Activated effector memory CD4-positive, alpha-beta T cell treated with Interleukin-2 at 50 U/mL for 16 hours (primary cell): ENCODE measurements at places on chromosomes 12 and 14.

DNA sequence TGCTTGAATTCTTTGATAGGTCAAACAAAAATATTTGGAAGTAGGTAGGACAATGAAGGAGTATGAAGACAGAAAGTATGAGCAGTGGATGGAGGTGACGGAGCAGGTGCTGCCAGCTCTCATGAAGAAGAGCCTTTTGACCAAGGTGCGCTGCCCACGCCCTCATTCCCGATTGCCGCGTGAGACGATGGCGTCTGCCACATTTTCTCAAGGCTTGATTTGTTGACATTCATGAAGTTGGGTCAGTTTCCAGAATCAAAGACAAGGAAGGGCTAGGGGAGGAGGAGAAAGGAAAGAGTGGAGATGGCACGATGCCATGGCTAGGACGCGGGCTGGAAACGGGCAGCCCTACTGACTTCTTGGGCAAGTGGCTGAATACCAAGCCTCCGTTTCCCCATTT, 37.1 kb downstream of the DNAH10 start:
- DNase-seq, result no peak

DNA sequence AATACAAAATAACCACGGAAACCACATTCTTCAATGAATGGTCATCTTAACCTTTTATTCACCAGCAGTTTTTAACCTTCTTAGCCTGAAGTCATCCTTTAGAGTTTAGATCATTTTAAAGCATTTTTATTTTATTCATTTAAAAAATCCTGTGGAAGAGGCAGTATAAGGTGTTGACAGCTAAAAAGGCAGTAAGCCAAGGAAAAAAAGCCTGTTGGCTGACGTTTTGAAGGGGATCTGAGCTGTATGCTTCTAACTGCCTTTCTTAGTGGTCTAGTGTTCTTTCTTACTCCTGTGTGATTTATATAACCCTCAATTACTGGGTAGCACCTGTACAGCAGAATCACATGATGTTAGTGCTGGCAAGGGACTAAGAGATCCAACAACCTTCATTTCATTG, 438.3 kb upstream of the SEL1L start:
- no peak for DNase-seq

DNA sequence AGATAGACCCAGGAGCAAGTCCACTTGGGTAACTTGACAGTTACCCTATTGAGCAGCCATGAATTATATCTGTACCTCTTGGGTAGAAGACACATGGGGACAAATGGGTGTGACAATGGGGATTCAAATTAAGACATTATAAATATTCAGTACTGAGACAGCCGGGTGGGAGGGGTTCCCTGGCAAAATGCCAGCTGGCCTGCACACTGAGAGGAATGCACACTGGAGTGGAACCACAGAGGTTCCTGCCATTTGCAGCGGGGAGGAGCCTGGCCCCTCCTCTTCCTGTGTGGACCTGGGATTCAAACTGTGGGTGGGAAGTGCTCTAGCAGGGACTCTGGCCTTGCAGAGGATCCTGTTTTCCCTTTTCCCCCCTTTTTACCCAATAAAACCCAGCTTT, 118.7 kb upstream of the CDKN3 start:
- no peak for DNase-seq

DNA sequence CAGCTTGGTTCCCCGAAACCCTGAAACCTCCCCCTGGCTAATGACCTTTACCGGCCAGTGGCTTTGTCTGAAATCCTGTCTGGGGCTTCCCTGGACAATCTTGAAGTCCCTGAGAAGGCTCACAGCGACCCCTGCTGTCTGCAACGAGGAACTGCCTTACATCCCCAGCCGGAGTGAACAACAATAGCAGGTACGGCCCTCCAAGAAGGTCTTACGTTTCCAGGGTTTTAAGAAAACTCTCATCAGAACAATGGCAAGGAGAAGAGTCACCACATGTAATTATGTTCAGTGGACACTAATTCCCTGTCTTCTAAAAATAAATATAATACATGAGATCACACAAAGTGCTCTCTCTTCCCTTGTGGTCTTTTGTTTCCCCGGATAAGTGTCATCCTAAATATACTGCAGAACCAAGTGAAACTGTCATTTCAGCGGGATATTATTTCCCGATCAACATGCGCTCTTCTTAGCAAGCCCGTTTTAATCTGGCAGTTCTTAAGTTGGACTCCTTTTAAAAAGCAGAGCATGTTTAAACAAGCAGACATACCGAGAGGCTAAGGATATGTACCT, 53.3 kb downstream of the RBM19 start:
- DNase-seq, result peak; percentile 9

DNA sequence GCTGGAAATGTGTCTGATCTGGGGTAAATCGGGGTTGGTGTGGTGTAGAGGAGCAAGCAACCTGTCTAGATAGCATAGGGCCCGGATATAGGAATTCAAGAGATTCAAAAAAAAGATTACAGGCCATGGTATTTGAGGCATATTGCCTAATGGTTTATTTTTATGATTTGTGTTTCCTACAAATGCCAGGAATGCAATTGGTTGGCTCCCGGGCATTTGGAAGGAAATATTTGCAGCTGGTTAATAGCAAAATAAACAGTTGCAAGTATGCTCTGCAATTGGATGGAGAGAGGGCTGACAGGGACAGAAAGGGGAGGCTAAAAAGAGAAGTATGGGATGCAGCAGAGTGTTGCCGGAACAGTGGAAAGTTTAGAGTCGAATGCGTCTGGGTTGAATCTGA, 315.6 kb upstream of the ATP2B1 start:
- no peak for DNase-seq

- DNase-seq, result peak; percentile 48
Observed at GRCh38 chr14:93892923-93893558, 34.1 kb upstream of the FAM181A start.

- DNase-seq, result no peak
Observed at GRCh38 chr12:5251786-5252185, 180.1 kb upstream of the NTF3 start.

- DNase-seq, result no peak
Observed at GRCh38 chr12:56040963-56041551, 661 bp upstream of the RPS26 start.

DNA sequence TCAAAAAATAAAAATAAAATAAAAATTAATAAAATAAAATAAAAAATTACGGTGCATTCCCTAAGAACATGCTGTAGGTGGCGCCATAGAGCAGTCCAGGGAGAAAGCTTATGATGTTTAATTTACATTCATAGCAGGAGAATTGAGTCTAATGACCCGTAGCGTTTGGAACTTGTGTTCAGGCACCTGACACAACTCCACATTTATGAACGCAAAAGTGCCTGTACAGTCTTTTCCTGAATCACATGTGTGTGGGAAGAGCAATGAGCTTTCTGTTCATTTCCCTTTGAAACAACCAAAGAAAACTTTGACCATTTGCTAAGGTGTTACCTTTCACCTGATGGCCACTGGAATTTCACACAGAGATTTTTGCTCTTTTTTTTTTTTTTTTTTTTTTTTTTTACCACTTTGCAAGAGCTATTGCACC, 60.6 kb upstream of the KCNA1 start:
- no peak for DNase-seq

DNA sequence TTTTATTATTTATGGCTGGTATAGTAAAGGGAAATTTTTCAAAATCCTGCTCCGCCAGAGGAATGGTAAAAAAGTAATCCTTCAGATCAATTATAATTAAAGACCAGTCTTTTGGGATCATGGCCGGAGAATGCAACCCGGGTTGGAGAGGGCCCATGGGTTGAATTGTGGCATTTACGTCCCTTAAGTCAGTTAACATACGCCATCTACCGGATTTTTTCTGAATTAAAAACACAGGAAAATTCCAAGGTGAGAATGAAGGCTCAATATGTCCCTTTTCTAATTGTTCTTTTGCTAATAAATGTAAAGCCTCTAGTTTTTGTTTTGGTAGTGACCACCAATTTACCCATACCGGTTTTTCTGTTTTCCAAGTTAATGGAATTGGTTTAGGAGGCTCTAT, 602.8 kb downstream of the ALG10 start:
- DNase-seq, result no peak

- no peak for DNase-seq
Observed at GRCh38 chr14:95185767-95186392, 28.6 kb upstream of the DICER1 start.

- no peak for DNase-seq
Observed at GRCh38 chr12:82047446-82047845, 288.3 kb upstream of the PPFIA2 start.

DNA sequence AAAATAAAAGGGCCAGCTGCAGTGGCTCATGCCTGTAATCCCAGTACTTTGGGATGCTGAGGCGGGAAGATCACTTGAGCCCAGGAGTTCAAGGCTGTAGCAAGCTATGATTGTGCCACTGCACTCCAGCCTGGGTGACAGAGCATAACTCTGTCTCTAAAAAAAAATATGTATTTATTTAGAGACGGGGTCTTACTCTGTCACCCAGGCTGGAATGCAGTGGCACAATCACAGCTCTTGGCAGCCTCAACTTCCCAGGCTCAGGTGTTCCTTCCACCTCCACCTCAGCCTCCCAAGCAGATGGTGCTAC, 179.3 kb upstream of the ATF7IP start:
- DNase-seq, result no peak

DNA sequence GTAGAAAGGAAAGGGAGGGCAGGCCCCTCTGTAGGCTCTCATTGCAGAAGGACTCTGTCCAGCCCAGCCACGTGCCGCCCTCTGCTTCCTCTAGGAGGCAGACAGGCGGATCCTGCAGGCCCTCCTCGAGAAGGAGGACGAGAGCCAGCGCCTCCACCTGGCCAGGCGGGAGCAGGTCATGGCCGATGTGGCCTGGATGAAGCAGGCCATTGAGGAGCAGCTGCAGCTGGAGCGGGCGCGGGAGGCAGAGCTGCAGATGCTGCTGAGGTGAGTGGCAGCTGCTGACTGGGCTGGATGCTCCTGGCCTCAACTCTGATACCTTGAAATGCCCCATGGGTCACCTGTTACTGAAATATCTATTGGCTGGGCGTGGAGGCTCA, 10.9 kb downstream of the TCHP start:
- no peak for DNase-seq

DNA sequence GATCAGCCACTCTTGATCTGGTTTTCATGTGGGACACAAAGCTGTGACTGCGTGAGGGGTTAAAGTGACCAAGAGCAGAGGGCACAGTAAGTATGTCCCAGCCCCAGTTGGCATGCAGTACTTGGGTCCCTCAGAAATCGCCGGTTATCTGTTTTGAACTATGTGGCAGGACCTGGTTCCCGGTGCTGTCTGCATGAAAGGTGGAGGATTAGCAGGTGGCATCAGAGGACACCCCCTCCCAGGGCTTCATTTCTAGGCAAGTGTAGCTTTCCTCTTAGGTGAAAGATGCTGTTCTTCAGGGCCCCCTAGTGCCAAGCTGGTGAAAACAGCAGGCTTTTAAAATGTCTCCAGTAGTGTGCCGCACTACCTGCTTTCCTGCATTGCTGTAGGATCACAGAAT, 57.1 kb downstream of the ATG14 start:
- peak; percentile 53 for DNase-seq

- no peak for DNase-seq
Observed at GRCh38 chr14:101241807-101242278, 319.5 kb upstream of the DIO3 start.

- DNase-seq, result no peak
Observed at GRCh38 chr14:34223373-34224148, 238.5 kb downstream of the SPTSSA start.
